Stimulated activated CD8-positive, alpha-beta memory T cell treated with anti-CD3 and anti-CD28 coated beads, Interleukin-7, amount 100 ng/mL, for 1 hour (primary cell): ENCODE measurements at places on chromosomes 13 and 19.

GRCh38 chr13:65264066-65264465, 1966.1 kb downstream of the PCDH9 start:
- DNase-seq = no peak

- no peak for DNase-seq
These were observed 1004.2 kb downstream of the UQCRFS1 start for GRCh38 chr19:28208745-28209144.

DNA sequence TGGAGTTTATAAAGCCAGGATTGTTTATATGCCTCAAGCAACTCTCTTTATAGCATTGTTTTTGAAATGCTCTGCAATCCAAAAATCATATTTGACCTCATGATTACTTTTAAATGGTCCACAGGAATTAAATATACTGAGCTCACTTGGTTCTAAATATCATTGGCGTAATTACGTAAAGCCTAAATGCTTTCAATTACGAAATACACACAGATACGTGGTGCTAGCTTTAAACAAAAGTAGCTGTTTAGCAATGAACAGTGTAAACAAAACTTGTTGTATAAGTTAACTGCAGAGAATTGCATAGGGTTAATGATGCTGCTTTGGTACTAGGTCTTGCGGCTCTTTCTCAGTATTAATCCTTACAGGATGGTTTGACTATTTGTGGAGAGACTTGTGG, 346.6 kb downstream of the COG6 start:
- no peak for DNase-seq

DNA sequence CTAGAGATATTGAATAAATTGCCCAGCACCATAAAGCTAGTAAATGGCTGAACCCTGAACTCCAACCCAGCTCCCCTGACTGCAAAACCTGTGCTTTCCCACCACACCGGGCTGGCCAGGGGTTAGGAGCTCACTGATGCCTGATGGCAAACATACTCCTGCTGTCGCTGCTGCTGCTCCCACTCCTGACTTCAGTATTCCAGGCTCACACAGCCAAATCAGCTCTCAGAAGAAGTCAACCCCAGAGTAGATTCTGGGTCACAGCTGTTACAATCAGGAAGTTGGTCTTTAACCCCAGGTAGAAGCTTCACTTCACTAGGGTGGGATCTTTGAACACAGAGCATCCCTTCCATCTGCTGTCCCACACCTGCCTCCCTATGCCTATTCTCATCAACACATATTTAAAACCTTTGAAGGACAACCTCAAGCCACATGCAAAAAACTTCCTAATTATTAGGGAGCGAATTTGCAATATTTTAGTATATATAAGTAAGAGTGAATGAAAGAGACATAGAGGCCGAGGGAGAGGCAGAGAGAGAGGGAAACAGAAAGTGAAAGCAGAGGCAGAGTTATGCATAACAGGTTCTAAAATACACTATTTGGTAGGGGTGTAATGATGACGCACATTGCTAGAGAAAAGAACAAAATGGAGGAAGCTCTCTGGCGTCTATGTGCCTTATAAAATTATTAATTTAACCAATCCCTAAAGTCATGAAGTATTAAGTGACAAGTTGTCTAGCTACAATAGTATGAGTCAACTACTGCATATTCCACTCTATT, 99.4 kb upstream of the SERP2 start:
- DNase-seq = no peak

DNA sequence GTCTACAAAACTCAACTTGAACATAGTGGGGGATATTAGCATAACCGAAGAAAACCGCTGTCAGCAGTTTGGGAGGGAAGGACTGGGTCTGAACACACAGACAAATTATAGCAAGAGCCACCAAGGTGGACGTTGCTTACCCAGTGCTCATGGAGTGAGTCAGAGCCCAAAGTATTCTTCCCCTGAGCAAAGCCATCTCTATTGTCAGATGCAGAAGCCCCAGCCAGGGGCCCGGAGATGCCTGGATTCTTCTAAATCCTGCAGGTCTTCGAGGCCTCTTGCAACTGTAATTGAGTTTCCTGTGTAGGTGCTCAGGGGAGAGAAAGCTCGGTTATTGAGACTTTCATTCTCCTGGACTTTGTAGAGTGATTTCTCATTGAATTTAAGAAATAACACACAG, 384.5 kb downstream of the IRS2 start:
- no peak for DNase-seq

GRCh38 chr13:69595181-69595580, 512.4 kb upstream of the ATXN8OS start:
- no peak for DNase-seq

GRCh38 chr13:39282400-39282972, 244.2 kb downstream of the NHLRC3 start:
- no peak for DNase-seq

DNA sequence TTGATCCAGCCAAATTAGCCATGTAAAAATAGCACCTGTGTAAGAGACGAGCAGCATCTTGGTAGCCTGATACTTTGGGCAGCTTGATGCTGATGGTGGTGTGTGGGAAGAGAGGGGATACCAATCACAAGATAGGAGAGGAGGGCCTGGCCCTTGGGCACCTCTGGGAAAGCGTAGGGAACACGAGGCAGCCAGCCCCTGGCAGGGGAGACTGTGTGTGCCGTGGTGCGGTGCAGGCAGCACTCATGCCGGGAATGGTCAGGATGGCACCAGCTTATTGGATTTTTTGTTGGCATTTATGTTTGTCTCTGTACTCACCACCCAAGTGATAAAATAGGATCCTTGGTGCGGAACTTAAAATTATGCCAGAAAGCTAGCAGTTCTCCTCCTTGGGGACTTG, 10.2 kb downstream of the SIGLEC8 start:
- no peak for DNase-seq

DNA sequence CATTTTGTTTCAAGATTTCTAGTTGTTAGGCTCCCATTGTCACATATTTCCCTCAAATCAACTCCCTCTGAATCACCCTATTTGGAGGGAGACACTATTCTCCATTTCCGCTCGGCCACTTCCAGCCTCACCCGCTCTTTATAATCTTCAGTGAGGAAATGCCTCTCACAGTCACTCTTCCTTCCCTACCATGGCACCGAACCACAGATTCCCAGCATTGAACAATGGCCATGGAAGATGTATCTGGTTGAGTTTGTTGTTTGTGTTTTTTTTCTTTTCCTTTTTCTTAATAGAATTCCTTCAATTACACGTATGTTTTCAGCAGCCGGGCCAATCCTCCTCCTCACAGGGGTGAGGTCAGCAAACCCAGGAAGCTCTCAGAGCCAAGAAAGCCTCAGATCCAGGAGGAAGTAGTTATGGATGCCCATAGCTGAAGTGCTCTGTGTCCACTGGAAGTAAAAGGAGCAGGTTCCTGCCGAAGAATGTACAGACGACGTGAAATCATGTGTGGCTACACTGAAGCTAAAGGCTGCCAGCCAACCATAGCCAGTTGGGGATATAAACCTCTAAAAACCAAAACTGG, 472.1 kb downstream of the FOXO1 start:
- no peak for DNase-seq

GRCh38 chr19:38667661-38668171, 20.3 kb downstream of the ACTN4 start:
- no peak for DNase-seq

- no peak for DNase-seq
These were observed 14.4 kb downstream of the FOXO1 start for GRCh38 chr13:40651866-40652587.

DNA sequence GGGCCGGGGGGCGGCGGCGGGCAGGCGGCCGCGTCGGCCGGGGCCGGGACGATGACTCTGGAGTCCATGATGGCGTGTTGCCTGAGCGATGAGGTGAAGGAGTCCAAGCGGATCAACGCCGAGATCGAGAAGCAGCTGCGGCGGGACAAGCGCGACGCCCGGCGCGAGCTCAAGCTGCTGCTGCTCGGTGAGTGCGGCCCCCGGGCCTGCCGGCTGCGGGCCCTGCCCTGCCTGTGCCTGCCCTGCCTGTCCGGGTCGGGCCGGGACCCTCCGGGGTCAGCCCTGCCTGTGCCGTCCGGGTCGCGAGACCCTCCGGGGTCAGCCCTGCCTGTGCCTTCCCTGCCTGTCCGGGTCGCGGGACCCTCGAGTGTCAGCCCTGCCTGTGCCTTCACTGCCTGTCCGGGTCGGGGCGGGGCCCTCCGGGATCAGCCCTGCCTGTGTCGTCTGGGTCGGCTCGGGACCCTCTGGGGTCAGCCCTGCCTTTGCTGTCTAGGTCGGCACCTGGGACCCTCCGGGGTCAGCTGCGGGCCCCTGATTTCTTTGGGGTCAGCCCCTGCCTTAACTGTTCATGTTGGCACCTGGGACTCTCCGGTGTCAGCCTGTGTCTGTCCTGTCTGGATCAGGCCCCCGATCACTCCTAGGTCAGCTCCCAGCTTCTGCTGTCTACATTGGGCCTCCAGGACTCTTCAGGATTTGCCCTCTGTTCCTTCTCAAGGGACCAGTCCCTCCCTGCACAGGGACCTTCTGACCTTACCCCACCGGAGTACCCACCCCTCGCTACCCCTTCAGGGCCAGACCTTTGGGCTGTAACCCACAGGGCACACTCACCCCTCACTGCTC, 659 bp downstream of the GNA11 start:
- no peak for DNase-seq

DNA sequence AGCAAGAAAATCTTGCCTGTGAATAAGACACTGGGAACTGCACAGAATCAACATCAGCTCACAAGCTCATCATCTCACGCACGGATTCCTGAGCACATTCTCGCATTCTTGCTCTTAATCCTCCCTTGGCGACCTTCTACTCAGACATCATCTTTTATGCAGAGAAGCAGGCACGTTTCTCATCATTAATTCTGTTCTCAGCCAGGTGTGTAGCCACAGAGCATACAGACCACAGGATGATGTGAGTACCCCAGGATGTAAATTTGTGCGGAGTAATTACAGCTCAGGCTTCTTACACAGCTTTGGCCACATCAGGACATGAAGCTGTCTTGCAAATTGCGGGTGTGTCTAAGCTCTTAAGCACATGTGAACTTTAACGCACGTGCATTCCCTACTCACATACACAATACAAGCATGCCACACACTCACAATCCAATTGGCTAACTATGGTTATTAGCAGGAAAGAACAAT, 36.5 kb upstream of the SACS start:
- DNase-seq = no peak
